Stimulated activated CD8-positive, alpha-beta memory T cell treated with anti-CD3 and anti-CD28 coated beads, Interleukin-2, amount 100 ng/mL, for 1 hour (primary cell): ENCODE measurements at places on chromosomes 7 and 10.

- no peak for DNase-seq
Measured at GRCh38 chr10:17831896-17832295, 22.7 kb downstream of the MRC1 start.

GRCh38 chr10:53682885-53683284, 910.3 kb upstream of the MBL2 start:
- no peak for DNase-seq

GRCh38 chr10:69439350-69439739, 11.9 kb upstream of the TSPAN15 start:
- DNase-seq = no peak

- DNase-seq = no peak
Measured at GRCh38 chr10:79038104-79038840, 30.5 kb upstream of the ZMIZ1 start.

DNA sequence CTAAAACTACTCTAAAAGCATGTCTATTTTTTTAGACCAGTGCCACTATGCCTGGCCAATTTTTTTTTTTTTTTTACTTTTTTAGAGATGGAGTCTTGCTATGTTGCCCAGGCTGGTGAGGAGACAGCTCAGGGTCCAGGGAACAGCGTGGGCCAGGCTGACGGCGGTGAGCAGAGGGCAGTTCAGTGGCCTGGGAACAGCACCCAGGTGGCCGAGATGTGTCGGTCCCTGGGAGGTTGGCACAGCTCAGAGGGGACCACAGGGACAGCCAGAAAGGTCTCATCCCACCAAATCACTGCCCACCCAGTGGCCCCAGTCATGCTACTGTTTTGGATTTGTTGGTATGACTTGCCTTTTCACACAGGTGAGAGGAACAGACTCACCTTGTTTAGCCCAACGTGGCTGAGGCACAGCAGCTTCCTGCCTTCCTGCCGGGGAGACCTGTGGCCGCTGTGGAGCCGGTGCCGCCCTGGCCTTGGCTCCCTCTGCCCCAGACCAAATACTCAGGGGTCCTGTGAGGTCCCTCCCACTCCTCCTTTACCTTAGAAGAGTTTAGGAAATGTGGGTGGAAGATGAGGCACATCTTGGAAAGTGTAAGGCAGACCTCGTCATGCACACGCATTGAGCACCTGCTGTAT, 109.6 kb downstream of the PTPRE start:
- DNase-seq = no peak

DNA sequence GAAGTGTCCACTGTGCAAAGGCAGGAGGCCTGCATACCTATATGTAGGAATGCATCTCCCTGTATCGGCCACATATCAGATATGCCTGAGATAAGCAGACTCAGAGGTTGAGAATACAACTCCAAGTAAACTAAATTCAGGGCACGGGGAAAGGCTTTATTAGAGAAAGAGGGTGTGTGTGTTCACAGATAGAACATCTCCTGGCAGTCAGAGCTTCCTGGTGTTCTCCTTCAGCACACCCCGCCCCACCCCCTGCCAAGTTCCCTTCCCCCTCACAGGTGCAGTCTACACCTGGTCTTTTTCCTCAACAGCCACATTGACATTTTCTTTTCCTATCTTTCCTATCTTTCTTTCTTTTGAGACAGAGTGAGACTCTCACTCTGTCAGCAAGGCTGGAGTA, 17.1 kb downstream of the GBX1 start:
- no peak for DNase-seq

- no peak for DNase-seq
Measured at GRCh38 chr10:8346861-8347260, 292.4 kb downstream of the GATA3 start.

GRCh38 chr10:133237588-133238465, at the start of gene VENTX:
Gene VENTX, plus strand, starts transcription at chr10:133237855. Its CDS starts 60 bp downstream, at chr10:133237915.
- DNase-seq = no peak

GRCh38 chr7:27869056-27869455, 129.1 kb downstream of the TAX1BP1 start:
- no peak for DNase-seq

GRCh38 chr7:2393706-2394105, 9.7 kb upstream of the CHST12 start:
- DNase-seq = no peak

DNA sequence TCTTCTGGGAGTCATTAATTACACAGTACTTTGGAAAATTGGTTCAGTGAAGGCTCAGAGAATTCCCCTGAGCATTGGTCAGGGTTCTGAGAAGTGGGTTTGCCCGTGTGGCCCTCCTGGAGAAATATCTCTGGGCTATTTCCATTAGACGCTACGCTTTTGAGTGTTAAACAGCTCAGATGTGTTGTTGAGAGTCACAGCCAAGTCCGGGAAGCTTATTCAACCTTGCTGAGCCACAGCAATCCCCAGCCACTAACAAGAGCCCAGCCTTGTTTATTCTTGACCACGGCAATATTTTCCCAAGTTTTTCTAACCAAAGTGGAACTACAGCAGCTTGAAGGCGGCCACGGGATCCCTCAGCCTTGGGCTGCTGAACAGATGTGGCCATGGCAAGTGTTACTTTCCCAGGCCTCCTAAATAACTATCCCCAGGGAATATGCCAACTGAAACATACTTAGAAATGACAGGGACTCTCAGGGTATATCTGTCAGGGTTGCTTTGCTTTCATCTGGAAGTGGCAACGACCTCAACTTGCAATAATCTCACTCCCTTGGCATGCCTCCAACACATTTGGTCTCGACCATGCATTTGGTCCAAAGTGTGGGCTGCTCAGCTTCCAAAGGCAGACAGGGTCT, 214.7 kb downstream of the EMX2 start:
- DNase-seq = no peak

GRCh38 chr10:6056411-6057135, 5.6 kb downstream of the IL2RA start:
- DNase-seq = no peak

DNA sequence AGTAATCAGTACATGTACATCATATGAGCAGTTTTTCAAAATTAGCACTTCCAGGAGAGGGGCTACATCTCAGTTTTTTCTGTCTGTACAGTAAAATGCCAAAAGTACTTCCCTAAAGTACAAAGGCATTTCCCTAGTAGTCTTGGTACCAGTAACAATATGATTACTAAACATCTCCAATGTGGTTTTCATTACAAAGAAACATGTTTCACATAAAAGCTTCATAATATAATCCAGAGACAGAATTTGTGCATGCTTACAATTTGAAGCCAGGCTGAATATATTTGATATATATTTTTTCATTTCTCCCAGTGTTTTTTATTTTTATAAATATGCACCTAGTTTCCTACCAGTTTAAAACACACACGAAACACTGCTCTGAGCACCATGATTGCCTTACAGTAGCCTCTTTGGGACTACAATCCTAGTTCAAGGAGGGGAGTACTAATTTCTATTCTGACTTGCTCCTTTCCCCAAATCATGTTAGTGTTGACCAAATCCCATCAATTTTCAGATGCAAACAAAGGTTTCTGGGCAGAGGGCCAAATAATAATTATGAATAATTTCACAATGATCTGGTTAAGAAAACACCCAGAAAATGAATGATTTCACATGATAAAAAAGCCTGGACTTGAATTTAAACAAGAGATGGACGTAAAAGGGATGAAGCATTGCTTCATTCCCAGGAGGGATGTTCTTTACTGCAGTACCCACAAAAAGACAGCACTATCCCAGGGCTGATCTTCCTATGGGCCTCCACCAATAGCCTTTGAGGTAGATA, 201.3 kb downstream of the SLC25A13 start:
- DNase-seq = no peak

- no peak for DNase-seq
Measured at GRCh38 chr7:100484673-100485045, 932 bp downstream of the NYAP1 start.

DNA sequence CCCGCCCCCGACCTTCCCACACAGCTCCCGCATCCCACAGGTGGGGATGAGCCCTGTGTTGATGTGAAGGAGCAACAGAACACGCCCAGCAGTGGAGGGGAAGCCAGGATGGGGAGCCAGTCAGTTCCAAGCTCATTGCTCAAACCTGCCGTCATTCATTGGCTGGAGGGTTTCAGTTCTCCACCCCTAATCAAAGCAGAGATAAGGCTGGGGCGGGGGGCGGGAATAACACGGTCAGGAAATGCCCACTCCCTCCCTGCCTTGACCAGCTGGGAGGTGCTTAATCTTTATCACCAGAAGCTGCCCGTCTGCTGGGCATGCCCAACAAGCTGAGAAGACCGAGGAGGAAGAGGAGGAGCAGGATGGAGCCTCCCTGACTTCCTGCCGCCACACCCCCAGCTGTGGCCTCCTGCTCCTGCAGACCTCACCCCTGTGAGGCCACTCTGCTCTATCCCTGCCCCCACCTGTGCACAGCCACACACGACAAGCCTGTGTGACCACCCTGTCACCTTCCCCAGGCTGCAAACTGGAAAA, 265.1 kb downstream of the ZEB1 start:
- DNase-seq = no peak

DNA sequence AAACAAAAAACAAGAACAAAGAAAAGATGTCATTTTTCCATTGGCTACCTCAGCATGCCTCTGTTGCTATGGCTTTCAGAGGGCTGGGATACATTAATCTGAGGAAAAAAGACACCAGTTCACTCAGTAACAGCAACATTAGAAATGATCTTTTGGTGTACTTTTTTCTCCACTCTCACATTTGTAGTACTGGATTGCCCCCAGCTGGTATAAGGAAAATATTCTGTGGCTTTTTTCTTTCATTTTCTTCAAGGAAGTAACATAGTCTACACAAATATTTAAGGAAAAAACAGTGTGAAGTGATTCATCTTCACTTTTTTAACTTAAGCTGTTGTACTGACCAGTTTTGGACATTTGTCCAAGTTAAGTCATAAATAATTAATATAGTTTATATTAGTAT, 482.3 kb downstream of the SORCS1 start:
- DNase-seq = no peak

GRCh38 chr10:56623064-56623463, 262.0 kb upstream of the ZWINT start:
- no peak for DNase-seq

DNA sequence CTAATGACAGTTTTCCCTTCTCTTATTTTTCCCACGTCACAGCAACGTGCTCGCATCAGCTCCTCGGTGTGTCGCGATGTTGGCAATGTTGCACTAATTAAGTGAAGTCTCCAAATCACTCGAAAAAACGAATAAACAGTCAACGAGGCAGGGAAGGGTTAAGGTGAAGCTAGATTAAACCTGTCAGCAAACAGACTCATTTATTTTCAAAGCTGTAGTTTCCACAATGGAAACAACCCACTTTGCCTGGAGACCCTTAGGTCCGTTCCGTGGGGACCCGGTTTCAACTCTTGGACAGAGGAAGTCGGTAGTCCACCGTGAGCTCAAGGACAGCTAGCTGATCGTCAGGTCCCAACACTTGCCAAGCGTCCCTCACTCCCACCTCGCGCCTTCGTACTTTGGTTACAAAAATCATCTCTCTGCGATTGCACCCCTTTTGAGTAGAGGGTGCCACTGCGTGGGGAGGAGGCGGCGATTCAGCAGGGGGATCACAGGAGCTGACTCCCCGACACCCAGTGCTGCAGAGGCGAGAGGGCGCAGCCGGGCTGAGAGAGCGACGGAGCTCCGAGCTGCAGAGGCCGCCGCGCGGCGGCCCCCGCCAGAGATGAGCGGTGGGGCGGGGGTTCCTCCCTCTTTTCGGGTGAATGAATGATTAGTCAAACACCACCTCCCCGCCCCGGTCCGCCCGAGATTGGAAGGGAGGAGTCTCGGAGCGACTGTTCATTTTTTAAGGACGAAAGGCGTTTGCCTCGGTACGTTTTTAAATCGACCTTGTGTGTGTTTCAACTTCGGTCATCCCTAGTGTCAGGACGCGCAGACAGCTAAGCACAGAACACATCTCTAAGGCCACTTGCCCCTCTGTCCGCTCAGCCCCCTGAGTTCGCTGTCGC, 1.3 kb upstream of the BMPER start:
- no peak for DNase-seq

- DNase-seq = no peak
Measured at GRCh38 chr7:138982204-138982623, 1.0 kb upstream of the KIAA1549 start.

GRCh38 chr7:47327698-47328391, 254.1 kb downstream of the TNS3 start:
- no peak for DNase-seq

- DNase-seq = no peak
Measured at GRCh38 chr7:141549582-141549981, 1.6 kb upstream of the AGK start.

DNA sequence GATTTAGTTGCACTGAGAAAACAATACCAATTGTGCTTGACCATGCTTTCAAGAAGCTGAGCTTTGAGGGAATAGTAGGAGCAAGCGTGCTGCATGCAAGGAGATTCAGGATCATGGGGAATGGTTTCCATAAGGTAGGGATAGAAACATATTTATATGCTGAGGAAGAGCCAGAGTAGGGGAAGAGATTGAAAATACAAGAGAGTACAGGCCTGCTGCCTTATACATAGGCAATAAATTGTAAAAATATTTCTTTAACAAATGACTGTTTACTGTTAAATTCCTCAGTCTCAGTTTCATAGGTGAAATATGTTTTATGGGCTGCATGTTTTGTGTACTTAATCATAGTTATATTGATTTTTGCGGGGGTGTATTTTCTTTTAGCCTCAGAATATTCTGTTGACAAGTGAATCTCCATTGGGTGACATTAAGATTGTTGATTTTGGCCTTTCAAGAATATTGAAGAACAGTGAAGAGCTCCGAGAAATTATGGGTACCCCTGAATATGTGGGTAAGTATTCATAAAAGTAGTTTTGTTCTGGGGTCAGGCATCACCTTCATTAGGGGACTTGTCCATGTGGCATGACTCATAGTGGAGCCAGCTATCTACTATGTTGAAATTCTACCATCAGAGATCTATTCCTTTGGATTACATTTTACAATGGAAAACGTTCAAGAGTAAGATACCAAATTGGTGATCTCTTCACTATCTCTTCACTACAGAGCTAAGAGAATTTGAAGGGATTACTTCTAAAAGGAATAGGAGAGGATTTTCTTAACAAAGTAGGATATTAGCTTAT, 36.5 kb downstream of the STK17A start:
- DNase-seq = no peak

DNA sequence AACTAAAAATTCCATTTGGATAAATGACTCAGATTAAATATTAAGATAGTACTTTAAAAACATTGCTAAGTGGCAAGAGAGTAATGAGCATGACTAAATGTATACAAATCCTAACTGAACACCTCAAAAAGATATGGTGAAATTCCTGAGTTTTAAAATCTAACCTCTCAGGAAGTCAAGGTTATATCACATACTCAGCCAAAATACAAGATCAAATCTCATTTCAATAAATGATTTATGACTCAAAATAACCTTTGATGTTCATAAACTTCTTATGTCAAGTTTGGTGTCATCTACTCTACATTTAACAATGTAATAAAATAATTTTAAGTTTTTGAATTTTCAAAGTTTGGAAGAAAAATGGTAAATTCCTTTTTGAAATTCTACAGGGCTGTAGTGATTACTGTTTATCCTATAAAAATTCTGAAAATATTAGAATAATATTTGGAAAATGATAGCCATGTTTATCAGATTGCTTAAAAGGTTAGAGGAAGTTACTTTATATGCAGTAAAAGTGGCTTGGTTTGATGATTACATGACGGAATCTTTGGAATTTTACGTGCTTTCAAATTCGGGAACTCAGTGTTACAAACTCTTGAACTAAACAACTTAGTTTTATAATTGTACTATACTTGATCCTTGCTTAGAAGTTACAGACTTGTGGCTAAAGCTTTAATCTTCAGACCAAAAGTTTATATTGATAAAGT, 43.7 kb downstream of the ASZ1 start:
- DNase-seq = no peak

GRCh38 chr7:46139079-46139478, 218.0 kb upstream of the IGFBP3 start:
- no peak for DNase-seq
